H7 (cell line): ENCODE measurements at places on chromosomes 7 and 10. TPM values are rescaled to one million over a fixed set of nuclear protein-coding genes. Genes with fewer than 3 reads are reported as not detected.

DNA sequence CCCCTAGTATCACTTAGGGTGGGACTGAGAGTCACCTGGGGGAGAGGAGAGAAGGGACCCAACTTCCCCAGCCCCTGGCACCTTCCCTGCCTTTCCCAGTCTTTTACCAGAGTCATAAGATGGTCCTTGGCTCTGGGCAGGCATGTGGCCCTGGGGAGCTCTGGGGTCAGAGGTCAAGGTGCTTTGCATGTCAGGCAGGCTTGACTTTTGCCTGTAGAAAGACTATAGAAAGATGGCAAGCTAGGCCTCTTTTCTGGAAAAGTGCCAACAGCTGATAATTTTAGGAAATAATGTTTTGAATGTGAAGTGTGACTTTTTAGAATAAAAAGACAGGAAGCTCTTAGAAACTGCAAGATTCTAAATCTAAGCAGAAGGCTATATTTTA is 67.5 kb downstream of the MKI67 start:
- no peak for DNase-seq

CALCR gene
- 1.4 and 4.0 TPM in 2 replicates for total RNA-seq

DNA sequence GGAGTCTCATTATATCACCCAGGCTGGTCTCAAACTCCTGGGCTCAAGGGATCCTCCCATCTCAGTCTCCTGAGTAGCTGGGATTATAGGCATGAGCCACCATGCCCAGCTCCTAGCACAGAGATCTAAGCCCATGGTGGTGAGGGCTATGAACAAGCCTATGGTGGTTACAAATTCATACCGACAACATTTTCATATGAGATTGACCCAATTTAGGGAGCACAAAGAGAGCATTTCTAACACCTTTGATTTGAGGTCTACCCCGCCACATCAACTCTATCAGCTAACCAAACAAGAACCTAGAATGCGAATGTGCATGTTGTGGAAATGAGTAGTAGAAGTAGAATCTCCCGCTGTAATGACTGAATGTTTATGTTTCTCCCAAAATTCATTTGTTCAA is 14.2 kb upstream of the PRF1 start:
- DNase-seq, result no peak

CHRM2 gene
- total RNA-seq, result 0.18 TPM in 1 of 2 replicates, not detected in the other

ETV1 gene
- 45.3 and 45.6 TPM in 2 replicates for total RNA-seq

PIP4K2A gene
- 31.7 and 32.2 TPM in 2 replicates for total RNA-seq

IRF5 gene
- 0.48 and 0.62 TPM in 2 replicates for total RNA-seq

- no peak for DNase-seq
These were observed 68.5 kb downstream of the GNAT3 start for GRCh38 chr7:80443325-80443724.

- peak; percentile 17 for DNase-seq
These were observed 15.1 kb upstream of the NEUROG3 start for GRCh38 chr10:69588358-69588757.

EGR2 gene
- total RNA-seq, result 0.14 and 0.96 TPM in 2 replicates

- DNase-seq, result no peak
These were observed 60.8 kb downstream of the OGDH start for GRCh38 chr7:44667190-44667589.

DNA sequence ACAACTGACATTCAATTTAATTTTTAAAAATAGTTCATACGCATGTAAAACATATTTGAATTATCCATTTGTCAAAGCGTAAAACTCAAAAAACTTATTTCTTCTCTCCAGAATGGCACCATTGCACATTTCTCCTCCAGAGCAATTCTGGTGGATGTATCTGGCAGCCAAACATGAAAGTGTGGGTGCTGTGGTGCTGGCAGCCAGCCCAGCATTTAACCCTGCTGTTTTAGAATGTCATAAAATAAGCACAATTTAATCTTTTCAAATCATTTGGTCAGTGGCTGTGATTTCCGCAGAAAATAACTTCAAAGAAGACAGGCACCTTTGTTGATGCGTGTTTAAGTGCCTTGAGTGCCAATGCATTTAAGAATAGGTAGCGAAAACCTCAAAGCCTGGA is 302.7 kb upstream of the MEOX2 start:
- DNase-seq, result no peak

CRPPA gene
- total RNA-seq, result 0.30 and 0.45 TPM in 2 replicates
